ENCODE measurements at places on chromosomes 7 and 10.

- no peak for DNase-seq
Observed at GRCh38 chr10:29244978-29245377, 43.9 kb upstream of the LYZL1 start.

GRCh38 chr10:75505840-75506506, 74.5 kb downstream of the LRMDA start:
- DNase-seq: peak; percentile 50

DNA sequence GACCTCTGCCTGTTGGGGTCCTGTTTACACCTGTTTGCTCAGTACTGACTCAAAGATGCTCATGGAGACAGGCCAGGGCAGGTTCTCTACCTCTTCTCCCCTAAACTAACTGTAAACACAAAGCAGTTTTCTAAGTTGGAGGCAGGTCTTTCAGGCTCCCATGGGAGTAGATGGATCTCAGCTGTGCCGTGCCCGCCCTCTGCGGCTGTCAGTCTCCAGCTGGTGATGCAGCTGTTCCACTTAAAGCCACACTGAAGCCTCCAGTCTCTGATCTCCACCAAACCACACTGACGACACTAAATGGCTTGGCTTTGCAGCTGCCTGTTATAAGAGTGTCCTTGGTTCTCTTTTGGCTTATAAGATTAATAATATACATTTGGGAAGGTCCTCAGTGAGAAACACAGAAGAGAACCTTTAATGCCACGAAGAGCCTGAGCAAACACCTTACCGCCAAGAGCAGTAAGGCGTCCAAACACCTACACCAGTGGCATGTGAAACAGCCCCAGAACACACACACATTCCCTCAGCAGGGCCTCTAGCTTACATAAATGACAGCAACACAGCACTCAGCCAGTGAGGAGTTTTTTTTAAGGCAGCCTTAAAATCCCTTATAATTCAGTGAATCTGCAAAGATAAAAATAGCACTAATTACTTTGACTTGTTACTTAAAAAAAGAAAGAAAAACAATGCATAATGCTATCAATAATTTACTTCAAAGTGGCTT, 60.4 kb upstream of the KCNIP2 start:
- DNase-seq: peak; percentile 88

DNA sequence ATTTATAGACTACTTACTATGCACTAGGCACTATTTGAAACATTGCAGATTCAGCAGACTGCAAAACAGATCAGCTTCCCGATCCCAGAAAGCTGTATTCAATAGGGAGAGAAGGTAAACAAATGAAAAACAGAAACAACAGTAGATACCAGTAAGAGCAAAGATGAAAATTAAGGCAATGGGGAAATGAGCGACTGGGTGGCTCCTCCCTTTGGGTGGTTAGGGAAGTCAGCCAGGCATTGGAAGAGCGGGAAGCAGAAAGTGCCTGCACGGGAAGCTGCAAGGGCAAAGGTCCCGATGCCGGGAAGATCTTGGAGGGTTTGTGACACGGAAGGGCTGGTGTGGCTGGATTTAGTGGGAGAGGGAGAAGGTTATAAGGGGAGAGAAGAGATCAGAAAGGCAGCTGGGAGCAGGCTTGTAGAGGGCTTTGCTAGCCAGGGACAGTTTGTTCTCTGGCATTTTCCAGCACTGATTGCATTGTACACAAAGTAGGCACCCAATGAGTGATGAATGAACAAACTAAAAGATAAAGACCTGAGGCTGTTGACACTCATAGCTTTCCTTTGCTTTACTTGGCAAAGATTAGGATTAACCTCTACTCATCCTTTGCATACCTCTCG, 67.8 kb downstream of the NAMPT start:
- no peak for DNase-seq

DNA sequence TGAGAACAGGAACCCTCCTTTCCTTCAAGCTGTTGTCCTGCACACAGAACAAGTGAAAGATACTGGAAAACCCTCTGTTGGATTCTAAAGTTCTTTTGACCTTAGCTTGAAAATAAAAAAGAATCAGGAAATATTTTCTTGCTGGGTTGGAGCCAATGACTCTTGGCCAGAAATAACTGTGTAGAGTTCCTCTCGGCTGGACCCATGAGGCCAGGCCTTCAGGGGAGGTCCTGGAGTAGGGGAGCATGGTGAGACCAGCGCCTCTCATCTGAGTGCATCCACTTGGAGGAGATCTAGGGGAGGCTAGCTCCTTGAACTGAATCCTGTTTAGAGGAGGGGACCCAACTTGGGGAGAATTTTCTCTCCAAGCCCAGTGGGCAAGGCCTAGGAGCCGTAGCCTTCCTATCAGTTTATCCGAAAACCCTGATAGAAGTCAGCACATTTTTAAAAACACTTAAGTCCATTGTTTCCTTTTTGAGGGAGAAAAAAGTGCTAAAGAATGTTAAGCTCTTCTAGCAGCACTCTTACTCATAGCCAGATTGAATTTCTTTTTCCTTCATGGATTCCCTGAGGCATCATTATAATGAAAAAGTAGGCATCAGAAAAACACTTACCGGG, 635.7 kb upstream of the ANKRD30A start:
- DNase-seq: no peak

DNA sequence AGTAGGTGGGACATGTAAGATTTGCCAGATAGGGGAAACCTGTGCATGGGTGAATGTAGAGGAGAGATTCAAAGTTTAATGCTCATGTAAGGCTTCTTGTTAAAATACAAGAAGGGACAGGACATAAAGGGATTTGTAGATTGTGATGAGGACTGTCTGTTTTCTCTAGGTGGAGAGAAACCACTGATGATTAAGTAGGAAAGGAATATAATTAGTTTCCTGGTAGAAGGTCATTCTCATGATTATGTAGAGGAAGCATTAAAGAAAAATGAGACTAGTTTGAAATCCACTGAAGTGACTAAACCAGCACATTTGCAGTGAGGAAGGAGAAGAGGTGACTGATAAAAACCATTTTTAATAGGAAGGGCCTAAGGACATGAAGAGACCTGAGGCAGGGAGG, 19.6 kb upstream of the MACC1 start:
- DNase-seq: no peak

DNA sequence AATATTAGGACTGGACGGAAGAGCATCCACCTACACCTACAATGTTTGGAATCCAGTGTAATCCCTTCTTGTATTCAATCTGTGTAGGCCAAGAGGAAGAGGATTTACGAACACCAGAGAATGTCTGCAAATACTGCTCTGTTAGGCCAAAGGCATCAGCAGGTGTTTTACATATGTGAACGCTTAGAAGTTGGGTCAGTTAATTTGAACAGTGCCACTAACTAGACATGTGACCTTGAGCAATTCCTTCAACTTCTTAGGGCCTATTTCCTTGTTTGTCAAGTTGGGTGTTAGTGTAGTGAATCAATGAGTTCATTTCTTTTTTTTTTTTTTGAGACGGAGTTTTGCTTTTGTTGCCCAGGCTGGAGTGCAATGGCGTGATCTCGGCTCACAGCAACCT, 35.4 kb downstream of the MYPN start:
- no peak for DNase-seq

- DNase-seq: no peak
Observed at GRCh38 chr7:101428093-101428866, 65.6 kb downstream of the COL26A1 start.

DNA sequence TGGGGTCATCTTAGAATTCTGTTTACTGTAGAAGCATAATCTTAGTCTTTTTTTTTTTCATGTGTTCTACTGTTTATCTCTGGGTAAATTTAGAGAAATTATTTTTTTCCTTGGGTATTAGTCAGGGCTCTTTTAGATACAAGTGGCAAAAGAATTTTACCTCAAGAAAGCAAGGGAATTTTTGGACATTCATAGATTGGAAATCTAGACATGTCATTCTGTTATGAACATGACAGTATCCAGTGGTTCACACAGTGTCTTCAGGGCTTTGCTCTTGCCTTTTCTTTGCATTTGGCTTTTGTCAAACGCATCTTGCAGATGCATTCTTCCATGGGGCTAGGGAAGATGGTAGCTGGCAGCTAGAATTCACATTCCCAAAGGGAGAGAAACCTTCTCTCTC, 13.7 kb upstream of the TAS2R41 start:
- no peak for DNase-seq

GRCh38 chr7:6250364-6250833, 22.0 kb downstream of the CYTH3 start:
- peak; percentile 93 for DNase-seq

GRCh38 chr10:111034598-111035310, 42.1 kb upstream of the ADRA2A start:
- DNase-seq: no peak

GRCh38 chr10:13511409-13511808, 17.4 kb downstream of the BEND7 start:
- DNase-seq: no peak

DNA sequence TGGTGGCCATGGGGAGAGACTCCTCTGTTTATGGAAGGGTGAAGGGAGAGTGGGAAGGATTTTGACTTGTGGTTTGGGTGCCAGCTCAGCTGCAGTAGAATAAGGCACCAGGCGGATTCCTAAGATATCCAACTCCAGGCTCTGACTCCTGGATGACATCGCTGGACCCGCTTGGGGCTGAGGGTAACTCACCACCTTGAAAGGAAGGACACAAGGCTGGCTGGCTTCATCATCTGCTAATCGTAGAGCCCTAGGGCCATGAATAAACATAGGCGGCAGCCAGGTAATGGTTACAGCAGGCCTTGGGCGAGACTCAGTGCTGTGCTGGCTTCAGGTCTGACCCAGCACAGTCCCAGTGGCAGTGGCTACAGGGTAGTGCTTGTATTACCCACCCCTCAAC, 16.7 kb upstream of the LIPK start:
- no peak for DNase-seq

GRCh38 chr7:26620352-26620751, 244.0 kb downstream of the SKAP2 start:
- no peak for DNase-seq

- DNase-seq: no peak
Observed at GRCh38 chr10:99497343-99498025, 35.3 kb upstream of the NKX2-3 start.

DNA sequence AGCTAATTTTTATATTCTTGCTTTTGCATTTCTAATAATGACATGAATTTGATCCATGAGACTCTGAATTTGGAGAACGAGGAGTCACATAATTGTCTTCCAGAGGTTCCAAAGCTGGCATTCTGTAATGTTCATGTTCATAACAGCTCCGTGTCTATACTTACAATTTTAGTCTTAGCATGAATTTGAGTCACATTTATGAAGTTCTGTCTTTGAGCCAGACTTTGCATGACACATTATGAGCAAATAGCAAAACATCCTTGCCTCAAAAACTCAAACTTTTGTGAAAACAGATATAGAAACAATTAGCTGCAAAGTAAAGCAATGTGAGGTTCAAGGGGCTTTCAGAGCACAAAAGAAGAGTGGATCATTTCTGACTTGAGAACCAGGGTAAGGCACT, 44.5 kb upstream of the CAV2 start:
- no peak for DNase-seq

GRCh38 chr7:30144657-30145306, 10.0 kb downstream of the MTURN start:
- no peak for DNase-seq

Data from GM12878 (cell line).